Stimulated activated CD8-positive, alpha-beta memory T cell treated with anti-CD3 and anti-CD28 coated beads, Interleukin-2, amount 100 ng/mL, for 1 hour (primary cell): ENCODE measurements at places on chromosomes 2 and 18.

GRCh38 chr2:239355139-239355538 is 45.7 kb downstream of the HDAC4 start:
- DNase-seq: no peak

DNA sequence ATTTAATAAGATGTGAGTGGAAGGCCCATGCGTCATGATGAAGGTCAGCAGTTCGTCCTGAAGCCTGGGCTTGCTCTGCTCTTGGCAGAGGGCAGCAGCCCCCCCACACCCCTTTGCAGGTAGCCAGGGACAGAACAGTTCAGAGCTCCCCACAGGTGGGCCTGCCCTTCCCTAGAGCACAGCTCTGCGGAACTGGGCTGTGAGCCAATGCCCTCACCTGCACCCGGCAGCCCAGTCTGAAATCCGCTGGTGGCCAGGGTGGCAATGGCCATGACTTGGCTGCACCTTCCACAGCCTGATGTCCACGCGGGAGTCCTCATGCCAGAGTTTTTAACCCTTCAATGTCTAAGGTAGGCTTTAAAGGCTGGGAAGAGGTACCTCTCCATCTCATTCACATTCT is 136.7 kb downstream of the ACKR3 start:
- no peak for DNase-seq

GRCh38 chr2:203951366-203951902 is 14.9 kb downstream of the ICOS start:
- no peak for DNase-seq

DNA sequence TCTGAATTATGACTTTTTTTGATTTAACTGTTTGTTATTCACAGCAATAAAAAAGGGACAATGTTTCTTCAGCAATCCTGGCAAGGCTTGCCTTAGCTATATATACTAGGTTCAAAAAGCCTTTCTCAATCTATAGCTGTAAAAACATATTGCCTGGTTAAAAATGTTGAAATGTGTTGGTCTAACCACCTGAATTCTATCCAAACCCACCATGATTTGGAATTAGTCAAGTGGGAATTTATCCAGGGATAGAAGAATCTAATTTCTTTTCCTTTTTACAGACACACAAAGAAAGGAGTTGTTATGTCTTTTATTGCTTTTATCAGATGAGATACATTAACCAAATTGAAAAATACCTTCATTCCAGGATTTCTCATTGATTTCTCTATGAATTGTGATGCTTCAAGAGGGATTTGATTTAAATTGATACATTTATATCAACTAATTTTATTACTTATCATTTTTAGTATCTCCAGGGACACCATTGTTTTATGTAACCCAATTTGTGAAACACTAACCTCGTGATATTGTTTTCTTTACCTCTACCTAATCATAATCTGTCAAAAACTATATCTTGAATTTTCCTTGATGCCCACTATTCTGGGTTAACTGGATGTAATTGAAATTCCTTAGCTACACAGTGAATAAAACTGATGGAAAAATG is 88.1 kb downstream of the LRP1B start:
- DNase-seq: no peak

- DNase-seq: no peak
Measured at GRCh38 chr2:64203131-64203857, 59.1 kb upstream of the PELI1 start.

DNA sequence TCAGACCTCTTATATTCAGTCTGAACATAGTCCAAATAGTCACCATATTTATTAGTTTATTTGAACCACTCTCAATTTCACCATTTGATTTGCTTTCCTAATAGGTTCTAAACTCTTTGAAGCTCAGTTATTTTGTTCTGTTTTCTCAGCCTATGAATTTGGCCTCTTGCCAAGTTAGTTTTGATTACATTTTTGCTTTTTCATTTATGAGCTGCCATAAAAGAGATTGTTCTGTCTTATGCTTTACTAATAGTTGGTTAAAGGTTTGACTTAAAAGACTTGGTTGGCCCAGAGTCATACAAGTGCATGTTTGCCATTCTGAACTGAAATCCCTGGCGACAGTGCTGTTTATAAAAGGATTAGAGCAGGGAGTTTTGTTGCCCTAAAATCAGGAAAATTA is 85.9 kb upstream of the RANBP2 start:
- no peak for DNase-seq

GRCh38 chr2:221810245-221810644 is 238.1 kb upstream of the EPHA4 start:
- no peak for DNase-seq

DNA sequence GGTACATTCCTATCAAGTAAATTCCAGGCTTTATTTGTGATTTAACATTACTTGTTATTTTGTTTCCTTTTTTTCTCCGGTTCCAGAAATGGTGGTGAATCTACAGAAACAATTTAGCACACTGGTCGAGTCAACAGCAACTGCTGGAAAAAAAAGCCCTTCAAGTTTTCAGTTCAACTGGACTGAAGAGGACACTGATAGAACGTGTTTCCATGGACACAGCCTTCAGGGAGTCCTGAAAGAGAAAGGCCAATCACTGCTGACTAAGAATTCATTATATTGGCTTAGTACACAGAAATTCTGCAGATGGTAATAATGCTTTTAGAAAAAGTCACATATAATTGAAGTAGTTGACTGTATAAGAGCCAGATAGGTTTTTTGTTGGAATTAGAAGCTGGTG is 32.0 kb upstream of the GRHL1 start:
- DNase-seq: no peak

DNA sequence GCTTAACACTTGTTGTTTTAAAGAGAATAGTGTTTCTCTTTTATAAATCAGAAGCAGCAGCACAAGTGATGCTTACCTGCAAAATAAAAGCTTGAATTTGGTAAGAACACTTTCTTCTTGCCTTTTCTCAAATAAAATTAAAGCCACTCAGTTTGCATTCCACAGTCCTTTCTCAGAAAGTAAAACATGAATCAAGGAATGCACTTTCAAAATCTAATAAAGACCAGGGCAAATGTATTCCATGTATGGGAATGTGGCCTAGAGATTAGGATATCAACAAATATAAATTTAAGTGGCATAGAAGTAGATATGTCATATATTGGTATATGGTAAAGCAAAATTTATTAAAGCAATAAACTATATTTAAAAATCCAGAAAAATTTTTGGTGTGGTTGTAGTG is 352.8 kb downstream of the THSD7B start:
- no peak for DNase-seq

GRCh38 chr18:36758623-36759022 is 70.2 kb downstream of the TPGS2 start:
- DNase-seq: no peak

DNA sequence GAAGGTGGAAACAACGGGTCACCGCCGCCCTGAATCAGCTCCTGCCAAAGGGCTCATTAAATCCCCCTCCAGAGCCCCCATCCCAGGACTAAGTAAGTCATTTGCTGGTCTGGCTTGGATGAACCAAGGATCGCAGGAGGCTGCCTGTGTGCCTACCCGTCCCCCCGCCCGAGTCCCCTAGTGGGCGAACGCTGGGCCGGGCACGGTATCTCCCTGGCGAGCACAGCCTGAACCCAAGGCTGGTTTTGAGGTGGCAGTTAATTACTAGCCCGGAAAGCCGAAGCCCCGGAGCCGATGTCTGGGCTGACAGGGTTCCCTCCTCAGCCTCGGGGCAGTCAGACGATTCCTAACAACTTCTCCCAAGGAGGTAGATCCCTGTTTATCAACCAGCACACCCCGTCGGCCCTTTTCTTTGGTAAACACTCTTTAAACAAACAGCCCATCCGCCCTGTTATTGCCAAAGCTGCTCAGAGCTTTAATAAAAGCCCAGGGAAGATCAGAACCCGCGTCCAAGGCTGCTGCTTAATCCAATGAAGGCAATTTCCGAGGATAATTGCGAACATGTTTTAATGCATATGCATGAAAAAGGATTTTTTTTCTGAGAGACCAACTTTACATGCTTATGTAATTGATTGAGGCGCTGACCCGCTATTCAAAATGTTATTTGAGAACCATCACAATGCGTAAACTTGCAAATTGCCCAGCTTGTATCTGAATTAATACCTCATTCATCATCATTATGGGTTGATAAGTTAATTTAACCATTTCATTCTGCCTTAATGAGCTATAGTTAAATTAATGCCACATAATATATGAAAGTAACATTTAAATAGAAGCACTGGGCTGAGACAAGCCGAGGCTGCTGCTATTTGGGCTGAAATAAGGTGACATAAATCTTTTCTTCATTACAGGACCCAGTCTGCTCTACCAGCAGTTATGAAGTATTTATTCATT is 10.5 kb downstream of the EVX2 start:
- DNase-seq: no peak

GRCh38 chr18:77666613-77667012 is 417.0 kb downstream of the GALR1 start:
- DNase-seq: no peak
